SHP77 treated with DMSO at 0.1 percent for 48 hours (cell line): ENCODE measurements at places on chromosomes 3 and 15.
A peak's percentile ranks its signal among the peaks of the same experiment; 100 is the strongest.

DNA sequence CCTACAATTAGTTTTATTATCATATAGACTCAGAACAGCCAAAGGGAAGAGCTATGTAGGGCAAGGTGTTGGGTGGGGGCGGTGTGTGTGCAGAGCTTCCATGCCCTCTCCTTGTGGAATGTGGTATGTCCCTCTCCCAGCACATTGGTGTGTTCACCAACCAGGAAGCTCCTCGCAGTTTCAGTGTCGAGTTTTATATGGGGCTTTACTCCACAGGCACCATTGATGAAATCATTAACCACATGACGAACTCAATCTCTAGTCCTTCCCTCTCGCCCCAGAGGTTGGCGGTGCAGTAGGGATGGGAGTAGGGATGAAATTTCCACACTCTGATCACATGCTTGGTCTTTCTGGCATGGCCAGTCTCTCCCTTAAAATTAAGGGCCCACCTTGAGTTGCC is 13.6 kb upstream of the SRP14 start:
- no peak for DNase-seq

DNA sequence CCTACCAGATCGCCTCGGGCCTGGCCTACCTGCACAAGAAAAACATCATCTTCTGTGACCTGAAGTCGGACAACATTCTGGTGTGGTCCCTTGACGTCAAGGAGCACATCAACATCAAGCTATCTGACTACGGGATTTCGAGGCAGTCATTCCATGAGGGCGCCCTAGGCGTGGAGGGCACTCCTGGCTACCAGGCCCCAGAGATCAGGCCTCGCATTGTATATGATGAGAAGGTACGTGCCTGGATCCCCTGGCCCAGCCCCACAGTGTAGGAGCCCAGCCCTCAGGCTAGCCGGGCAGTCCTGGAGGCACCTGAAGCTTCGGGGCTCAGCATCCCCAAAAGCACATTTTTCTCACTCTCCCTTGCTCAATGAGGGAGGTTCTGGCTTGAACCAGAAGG is 135.8 kb downstream of the LRRK1 start:
- no peak for DNase-seq

- DNase-seq: peak; percentile 32
Measured at GRCh38 chr3:157175691-157176507, 16.0 kb upstream of the CCNL1 start.

- DNase-seq: no peak
Measured at GRCh38 chr3:128480278-128480677, 12.7 kb downstream of the GATA2 start.

GRCh38 chr3:48433472-48434118 is 3.7 kb upstream of the PLXNB1 start:
- no peak for DNase-seq

DNA sequence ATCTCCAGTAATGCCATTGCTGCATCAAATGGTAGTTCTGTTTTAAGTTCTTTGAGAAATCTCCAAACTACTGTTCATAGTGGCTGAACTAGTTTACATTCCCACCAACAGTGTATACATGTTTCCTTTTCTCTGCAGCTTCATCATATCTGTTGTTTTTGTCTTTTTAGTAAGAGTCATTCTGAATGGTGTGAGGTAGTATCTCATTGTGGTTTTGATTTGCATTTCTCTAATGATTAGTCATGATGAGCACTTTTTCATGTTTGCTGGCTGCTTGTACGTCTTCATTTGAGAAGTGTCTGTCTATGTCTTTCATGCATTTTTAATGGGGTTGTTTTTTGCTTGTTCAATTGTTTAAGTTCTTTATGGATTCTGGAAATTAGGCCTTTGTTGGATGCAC is 10.2 kb upstream of the GCSAM start:
- DNase-seq: no peak

DNA sequence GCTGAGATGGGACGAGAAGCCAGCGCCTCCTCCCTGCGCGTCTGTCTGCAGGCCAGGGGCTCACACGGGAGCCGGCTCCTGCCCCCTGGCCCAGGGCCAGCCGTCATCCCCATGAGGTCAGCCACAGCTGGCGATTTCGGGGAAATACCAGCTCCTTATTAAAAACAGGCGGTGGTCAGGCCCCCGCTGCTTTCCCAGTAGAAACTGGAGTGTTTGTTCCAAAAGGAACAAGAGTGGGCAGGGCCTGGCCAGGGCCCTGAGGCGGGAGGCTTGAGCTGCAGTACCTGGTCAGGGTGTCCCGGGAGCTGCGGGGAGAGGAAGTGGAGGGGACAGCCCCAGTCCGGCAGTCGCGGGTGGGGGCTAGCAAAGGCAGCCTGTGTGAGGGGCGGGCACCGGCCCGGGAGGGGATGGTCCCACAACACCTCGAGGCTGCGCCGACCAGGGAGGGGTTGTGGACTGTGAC is 17.8 kb downstream of the MYL3 start:
- DNase-seq: peak; percentile 24

DNA sequence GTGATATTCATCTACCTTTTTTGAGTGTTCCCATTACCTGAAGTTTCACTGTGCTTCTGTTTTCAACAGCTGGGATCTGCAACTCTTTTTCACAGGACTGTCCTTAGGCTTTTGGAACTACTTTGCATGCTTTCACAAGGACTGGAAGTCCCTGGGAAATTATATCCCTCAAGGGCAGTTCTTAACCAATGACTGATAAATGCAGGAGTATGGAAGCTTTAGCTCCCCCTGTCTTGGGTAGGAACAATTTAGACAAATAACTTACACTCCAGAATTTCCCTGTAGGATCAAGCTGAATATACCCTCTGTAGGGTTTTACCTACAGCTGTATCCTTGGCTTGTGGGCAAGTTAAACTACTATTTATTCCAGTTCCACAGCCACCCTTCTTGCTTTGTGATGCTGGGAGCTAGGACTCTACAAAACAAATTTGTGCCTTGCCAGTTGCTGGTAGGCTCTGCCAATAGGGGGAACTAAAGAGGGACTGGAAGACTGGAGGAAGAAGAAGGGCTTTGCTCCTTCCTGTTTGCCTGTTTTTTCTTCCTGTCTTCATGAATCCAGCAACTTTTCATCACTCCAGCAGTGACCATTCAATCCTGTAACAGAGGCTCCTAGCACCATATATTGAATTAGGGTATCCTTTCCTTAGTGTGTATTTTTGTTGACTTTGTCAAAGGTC is 6.8 kb upstream of the ZNF280D start:
- DNase-seq: no peak

GRCh38 chr3:53085476-53085875 is 39.6 kb upstream of the SFMBT1 start:
- no peak for DNase-seq

DNA sequence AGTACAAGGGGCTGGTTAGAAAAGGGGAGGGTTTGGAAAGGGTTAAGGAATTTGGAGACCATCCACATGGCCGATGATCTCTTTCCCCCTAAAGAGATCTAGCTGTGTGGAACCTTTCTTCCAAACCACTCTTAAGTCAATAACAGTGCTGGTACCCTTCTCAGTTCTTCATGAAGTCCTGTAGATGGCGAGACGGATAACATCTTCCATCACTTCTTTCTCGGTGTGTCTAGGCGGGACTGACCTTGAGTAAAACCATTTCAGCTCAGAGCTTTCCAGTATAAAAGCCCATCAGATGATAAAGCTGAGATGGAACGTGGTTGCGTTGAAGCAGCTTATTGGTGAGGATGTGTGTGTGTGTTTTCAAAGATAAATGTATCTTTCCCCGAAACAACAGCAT is 151.5 kb upstream of the BHLHE40 start:
- no peak for DNase-seq

- DNase-seq: no peak
Measured at GRCh38 chr3:72017935-72018334, 233.0 kb upstream of the PROK2 start.

- DNase-seq: no peak
Measured at GRCh38 chr3:32125012-32125411, 18.6 kb downstream of the GPD1L start.

GRCh38 chr15:101045835-101046691 is 126.9 kb downstream of the LRRK1 start:
- no peak for DNase-seq

DNA sequence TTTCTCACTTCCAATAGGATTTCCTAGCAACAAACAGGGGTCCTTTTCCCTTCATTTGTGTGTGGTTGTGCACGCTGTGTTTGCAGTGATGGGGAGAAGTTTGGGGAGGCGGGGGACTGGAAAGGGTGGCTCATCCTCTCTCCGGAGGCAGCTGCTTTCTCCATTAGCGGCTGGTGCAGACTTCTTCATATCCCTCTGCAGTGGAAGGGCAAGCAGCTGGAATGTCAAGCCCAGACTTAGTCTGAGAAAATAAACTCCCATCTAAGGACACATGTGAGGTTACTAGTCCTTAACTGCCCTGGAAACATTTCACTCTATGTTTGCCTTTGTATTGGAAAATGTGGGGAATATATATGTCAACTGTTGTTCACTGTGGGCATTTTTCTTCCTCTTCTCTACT is 467.0 kb upstream of the RASGRP1 start:
- DNase-seq: no peak

DNA sequence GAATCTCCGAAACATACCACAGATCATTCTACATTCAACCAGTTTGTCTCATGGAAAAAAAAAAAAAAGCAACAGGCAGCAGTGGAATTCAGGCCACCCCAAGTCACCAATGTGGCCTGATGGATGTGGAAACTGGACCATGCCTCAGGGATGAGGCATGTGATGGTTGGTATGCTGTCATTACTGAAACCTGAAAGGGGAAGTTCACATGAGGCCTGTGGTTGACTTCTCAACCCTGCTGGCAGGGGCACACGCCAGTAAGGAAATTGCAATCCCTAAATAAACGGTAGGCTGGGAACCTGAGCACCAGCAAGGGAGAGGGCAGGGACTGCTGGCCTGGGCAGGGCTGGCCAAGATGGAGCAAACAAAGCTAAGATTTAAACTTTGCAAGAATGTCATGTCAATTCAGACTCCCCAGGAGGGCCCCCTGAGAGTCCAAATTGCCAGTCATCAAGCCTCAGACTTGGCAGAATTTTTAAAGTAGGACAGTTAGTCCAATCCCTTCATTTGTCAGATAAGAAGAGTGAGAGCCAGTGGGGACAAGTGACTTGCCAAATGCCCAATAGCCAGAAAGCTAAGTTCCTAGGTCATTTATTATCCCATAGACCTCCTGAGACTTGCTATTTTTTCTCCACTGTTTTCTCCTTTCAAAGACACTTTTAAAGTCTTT is 310.4 kb downstream of the ERC2 start:
- DNase-seq: no peak

- no peak for DNase-seq
Measured at GRCh38 chr3:46812237-46812791, 50.9 kb downstream of the MYL3 start.

DNA sequence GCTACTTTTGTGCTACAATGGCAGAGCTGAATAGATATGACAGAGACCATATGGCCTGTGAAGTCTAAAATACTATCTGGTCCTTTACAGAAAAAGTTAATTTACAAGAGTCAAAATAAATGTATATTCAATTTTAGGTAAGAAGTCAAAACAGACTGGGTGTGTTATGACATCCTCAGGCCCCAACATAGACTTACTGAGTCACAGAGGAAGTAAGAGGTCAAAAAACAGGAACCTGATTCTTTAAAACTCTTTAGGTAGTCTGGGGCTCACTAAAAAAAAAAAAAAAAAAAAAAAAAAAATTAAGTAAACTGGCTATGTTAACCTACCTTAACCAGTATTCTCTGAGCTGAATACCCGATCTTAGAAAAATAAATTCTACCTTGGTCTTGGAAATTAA is 13.1 kb downstream of the DNAAF4 start:
- DNase-seq: no peak

GRCh38 chr3:134363381-134363755 is 10.9 kb downstream of the AMOTL2 start:
- no peak for DNase-seq

DNA sequence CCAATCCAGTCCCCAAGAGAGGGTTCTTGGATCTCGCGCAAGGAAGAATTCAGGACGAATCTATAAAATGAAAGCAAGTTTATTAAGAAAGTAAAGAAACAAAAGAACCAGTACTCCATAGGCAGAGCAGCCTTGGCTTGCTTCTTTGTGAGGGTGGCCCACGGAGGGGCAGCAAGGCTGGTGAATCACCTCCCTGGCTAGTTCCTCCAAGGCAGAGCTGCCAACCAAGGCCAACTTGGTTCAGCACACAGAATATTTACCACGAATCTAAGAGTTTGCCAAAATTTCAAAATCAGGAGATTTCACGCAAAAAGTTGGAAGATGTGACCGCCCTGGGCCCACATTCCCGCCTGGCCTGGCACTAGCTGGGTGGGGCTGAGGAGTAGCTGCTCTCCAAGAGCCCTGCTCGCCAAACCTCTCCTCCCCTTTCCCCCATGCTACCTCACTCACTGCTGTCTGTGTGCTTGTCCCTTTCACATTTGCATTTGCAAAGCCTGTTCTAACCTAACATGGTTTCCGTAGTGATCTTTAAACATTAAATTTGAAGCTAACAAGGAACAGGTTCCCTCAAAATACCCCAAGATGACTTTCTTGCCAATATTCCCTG is 26.2 kb upstream of the DCUN1D1 start:
- DNase-seq: no peak

- no peak for DNase-seq
Measured at GRCh38 chr15:72737723-72738122, 45.8 kb downstream of the ADPGK start.

GRCh38 chr15:59541750-59542149 is 69.8 kb upstream of the GCNT3 start:
- DNase-seq: no peak

DNA sequence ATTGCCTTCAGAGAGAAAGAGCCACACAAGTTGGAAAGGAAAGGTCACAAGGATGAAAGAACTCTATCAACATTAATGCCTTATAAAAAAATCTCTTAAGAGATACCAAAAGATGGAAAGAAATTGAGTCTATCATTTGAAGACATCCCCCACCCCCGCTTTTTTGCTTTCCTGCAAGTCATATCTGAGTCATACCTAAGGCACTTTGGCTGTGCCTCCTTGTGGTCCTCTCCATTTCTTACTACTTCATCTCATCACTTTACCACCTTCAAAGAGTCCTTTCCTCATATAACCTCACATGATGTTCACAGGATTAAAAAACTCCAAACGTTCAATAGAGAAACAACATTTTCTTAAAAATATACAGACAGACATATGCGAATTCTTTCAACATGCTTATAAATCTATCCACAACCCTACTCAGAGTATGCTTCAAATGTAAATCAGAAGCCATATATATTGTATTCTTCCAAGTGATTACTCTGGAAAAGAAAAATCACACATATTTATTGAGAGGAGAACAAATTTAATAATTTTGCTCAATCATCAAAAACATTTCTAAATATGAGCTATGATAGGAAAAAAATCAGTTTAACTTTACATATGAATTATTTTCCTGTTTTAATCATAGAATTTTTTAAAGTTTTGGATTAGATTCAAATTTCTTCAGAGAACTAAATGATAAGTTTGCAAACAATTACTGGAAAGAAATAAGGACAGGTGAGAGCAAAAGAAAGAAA is 1003.9 kb upstream of the CFAP20DC start:
- no peak for DNase-seq

GRCh38 chr3:123104550-123104949 is 37.7 kb downstream of the PDIA5 start:
- no peak for DNase-seq
